ENCODE measurements at places on chromosomes 5 and 9. TPM values are rescaled to one million over a fixed set of nuclear protein-coding genes. Genes with fewer than 3 reads are reported as not detected.

The ADGRD2 gene
- not detected for total RNA-seq

DNA sequence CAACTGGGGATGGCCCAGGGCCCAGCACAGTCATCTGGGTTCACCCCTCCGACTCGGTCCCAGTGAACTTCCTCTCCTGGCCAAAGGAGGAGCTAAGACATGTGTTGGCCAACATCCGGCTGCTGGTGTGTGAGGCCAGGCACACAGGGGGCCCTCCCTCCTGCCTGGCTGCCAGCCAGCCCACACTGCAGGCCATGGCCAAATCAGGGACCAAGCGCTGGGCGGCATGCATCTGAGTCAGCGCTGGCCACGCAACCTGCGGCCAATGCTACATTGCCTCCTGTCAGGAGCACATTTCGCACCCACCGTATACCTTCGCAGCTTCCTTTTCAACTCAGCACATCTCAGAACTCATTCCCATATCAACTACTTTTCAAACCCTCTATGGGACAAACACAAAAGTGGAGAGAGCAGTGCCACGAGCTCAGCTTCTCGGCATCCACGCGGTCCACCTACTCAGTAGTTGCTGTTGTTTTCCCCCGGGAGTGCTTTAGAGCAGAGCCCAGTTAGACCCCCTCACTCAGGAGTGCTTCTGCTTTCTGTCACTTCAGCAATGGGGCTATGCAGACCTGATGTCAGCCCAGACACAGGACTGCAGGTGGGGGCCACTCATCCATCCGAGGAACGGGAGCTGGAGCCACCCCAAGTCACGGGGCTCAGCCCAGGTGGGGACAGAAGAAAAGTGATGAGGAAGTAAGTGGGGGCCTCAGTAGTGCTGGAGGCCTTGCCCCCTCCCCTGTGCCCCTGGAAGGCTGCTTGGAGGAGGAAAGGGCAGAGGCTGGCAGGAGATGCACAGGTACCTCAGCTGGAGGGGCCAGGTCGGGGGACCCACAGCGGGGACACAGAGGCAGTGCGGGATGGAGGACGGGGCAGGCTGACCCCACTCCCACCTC lies 13.9 kb downstream of the NINJ1 start:
- H3K27ac ChIP-seq: peak overlapping the region; percentile 23
- peak; percentile 84 for DNase-seq
- peaks cover 14% of the 10 kb centered on the region for H3K4me1 ChIP-seq
- no peaks in the 10 kb centered on the region for H3K27me3 ChIP-seq

The NIM1K gene
- total RNA-seq: 0.18 TPM

The ZNF454 gene
- total RNA-seq: not detected

The CCDC152 gene
- not detected for total RNA-seq

DNA sequence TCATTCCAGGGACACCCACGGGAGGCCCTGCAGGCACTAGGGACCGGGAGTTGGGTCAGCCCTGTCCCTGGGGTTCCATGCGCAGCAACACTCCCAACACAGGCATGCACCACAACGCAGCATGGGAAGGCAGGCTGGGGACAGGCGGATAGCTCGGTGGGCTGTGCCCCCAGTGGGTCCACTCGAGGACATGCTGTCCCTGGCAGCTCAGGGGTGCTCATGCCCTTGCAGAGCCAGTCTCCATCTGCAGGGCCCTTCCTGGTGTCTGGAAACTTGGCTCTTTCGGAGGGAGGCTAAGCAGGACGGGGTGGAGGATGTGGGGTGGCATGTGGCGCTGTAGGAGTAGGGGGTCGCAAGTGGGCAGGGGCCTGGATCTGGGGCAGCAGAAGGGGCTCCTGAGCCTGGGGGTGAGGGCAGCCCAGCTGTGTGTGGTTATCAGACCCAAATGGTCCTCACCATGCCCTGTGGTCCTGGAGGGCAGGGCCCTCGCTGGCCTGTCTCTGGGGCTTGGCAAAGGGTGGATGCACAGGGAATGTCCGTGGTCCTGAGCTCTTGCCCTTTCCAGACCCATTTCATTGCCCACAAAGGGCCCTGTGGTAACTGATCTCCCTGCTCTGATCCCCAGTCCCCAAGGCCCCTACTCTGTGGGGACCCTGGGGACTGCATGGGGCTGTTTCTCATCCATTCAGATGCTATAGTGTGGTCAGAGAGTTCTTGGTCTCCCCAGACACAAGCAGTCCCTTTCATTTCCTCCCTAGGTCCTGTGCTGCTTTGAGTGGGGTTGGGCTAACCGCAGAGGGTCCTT lies 90.3 kb upstream of the PHYKPL start:
- no peak overlapping the region for H3K27ac ChIP-seq
- no peak overlapping the region for H3K4me3 ChIP-seq
- H3K27me3 ChIP-seq: no peaks in the 10 kb centered on the region
- no peaks in the 10 kb centered on the region for H3K4me1 ChIP-seq
- DNase-seq: no peak

The WNT8A gene
- not detected for total RNA-seq

The TMEM215 gene
- total RNA-seq: not detected

The SPATA31A3 gene
- not detected for total RNA-seq

DNA sequence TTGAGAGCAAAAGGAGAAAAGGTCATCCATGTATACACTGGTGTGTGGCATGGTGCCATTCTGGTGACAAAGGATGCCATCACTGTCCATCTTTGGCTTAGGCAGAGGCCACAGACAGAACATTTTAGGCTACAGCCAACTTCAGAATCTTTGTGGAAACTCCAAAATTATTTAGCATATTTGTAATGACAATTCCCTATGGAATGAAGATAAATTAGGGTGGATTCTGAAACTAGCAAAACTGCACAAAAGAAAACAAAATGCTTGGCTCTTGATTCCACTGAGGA lies 92.5 kb downstream of the FBXW11 start:
- no peaks in the 10 kb centered on the region for H3K27me3 ChIP-seq
- no peak overlapping the region for H3K4me3 ChIP-seq
- peaks cover 12% of the 10 kb centered on the region for H3K36me3 ChIP-seq
- H3K4me1 ChIP-seq: no peaks in the 10 kb centered on the region
- H3K27ac ChIP-seq: no peak overlapping the region

The OLFML2A gene
- 7.8 TPM for total RNA-seq

- peaks cover 37% of the 10 kb centered on the region for H3K4me1 ChIP-seq
- no peak overlapping the region for H3K4me3 ChIP-seq
- DNase-seq: no peak
- no peak overlapping the region for H3K27ac ChIP-seq
- H3K36me3 ChIP-seq: no peaks in the 10 kb centered on the region
These were observed 58.8 kb upstream of the ERCC6L2 start for GRCh38 chr9:95816716-95817115.

GRCh38 chr5:119291877-119292276 lies 63.9 kb upstream of the TNFAIP8 start:
- H3K27ac ChIP-seq: no peak overlapping the region
- no peaks in the 10 kb centered on the region for H3K27me3 ChIP-seq
- H3K36me3 ChIP-seq: no peaks in the 10 kb centered on the region
- DNase-seq: no peak

All from SJSA1 (cell line).